ENCODE measurements at places on chromosomes 3 and 15.

DNA sequence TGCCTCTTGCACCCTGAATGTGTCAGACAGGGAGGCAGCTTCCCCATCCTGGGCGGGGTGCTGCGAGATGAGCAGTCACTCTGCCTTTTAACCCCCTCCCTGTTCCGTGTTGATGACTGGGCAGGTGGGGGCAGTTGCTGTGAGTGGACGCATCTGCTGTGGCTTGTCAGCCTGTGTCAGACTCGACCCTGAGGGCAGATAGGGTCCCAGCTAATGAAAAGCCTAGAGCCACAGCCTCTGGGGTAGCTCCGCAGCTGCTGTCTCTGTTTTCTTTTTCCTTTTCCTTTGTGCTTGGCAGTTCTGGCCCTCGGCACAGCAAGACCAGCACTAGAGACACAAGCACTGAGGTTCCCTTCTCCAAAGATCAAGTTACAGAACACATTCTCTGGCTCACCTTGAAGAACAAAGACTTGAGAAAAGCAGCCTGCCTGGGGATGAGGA lies 43.0 kb upstream of the GLCE start:
- no peak for DNase-seq

GRCh38 chr3:88336894-88337293 lies 187.1 kb downstream of the C3orf38 start:
- DNase-seq = no peak

- DNase-seq = no peak
Observed at GRCh38 chr3:60703956-60704736, 547.1 kb downstream of the FHIT start.

DNA sequence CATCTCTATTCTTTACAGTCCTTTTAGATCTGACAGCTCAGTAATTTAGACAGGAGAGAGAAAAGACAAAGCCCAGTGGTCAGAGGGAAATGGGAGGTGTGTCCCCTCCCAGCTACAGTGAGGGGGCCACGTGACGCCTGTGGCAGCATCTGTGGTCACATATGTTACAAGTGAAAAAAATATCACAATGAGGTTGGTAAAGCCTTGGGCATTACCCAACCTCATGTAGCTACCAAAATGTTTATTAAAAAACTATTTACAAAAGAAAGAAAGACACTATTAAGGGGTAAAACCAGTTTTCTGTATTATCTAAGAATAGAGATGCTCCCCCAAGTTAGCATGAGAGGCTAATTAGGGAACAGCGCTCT lies 42.9 kb upstream of the PLCL2 start:
- DNase-seq = no peak

GRCh38 chr15:89781891-89782618 lies 5.9 kb downstream of the MESP2 start:
- DNase-seq = no peak

- DNase-seq = no peak
Observed at GRCh38 chr3:69368129-69368741, 17.7 kb downstream of the FRMD4B start.

DNA sequence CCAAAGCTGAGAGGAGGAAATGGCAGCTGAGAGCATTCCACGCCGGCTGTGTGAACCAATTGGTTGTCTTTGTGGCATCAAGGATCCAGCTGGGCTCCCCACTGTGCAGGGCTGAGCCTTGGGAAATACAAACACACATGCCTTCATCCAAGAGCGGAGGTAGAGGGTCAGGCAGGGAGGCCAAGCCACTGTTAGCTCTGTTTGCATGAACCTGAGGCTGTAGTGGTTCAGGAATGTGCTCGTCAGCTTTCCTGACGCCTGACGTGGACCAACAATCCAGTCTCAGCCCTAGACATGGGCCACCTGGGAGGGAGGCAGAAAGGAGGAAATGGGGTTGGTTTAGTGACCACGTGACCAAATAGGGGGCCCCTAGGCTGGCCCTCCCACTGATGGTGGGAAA lies 276.9 kb downstream of the TLE3 start:
- DNase-seq = no peak

DNA sequence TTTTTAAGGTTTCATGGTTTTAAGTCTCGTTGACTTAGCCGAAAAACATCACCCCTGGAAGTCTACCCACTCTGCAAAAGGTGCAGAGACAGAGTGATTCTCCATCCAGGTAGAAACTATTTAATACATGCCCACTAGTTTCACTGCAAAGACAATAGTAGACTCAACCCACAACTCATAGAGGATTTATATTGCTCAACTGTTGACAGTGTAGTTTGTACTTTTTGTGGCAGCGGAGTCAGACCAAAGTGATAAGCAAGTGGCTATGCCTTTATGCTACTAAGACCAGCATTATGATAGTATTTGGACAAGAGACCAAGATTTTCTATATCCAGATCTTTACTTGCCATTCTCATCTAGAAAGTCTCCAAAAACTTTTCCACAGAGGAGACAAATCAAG lies 98.8 kb upstream of the ZBTB20 start:
- DNase-seq = no peak

DNA sequence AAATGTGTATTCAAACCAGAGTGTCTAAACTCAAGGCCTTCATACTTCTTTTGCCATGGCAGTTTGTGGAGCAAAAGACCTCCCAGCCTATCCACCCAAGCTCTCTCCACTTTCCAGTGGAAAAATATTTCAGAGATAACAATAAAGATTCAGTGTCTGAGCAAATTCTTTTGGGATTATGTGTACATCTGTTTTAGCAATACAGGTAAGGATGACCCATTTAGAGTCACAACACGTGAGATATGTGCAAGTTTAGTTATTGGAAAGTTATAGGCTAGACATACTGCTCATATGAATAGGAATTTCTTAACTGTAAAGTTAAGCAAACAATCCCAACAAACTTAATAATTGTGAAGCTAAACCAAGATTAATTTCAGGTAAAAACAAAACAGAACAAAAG lies 174.5 kb upstream of the LRIG1 start:
- DNase-seq = no peak

GRCh38 chr3:161474139-161474538 lies 22.5 kb upstream of the OTOL1 start:
- no peak for DNase-seq

DNA sequence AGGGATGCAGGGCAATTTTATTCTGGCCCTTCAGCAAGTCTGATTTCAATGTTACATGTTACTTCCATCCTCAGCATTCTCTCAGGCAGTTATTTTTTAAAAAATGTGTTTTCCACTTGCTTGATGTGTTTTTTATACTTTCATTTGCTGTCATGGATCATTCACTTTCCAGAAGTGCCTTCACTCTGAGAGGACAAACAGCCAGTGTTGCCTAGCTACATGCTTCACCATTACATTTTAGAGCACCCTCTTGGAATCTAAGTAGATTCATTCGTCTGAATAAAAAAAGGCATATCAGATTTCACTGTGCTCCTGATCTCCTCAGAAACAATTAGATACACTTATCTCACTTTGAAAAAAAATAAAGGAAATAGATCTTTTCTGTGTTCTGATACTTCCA lies 93.6 kb upstream of the POU1F1 start:
- no peak for DNase-seq

DNA sequence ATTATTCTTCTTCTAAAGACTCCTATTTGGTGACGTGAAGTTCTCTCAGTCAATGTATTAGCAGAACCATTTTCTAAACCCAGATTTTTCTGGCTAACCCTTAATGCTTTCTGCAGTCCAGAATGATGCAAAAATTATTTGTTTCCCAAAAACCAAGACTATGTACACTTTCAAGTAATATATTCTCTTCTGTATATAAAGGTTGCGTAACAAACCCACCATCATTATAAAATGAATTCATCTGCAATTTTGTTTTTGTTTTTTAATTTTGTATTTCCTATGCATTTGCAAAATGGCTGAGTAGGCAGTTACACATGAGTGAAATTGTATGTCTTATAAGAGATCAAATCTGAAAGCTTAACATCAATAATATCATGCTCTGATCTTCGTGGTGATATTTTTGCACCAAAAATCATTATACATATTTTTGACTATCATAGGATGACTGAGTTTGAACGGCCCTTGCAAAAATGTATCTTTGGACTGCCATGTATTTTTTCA lies 593.6 kb downstream of the ZIC1 start:
- no peak for DNase-seq

- DNase-seq = no peak
Observed at GRCh38 chr3:82875401-82875800, 1114.0 kb upstream of the GBE1 start.

DNA sequence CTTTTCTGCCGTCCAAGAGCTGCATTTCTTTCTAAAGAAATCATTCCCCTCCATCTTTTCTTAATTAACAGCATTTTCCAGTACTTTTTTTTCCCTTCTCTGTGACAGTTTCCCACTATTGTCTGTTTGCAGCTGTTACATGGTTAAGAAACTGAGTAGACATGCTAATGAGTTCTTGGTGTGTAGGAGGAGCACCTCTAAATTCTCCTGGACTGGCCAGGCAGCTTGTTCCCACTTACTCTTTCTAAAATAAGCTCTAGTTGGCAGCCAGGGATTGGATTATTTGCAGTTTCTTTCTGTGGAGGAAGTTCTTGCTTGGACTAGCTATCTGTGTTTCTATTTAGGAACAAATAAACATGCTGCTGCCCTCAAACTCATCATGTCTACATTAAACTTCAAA lies 235.1 kb upstream of the GAP43 start:
- no peak for DNase-seq

DNA sequence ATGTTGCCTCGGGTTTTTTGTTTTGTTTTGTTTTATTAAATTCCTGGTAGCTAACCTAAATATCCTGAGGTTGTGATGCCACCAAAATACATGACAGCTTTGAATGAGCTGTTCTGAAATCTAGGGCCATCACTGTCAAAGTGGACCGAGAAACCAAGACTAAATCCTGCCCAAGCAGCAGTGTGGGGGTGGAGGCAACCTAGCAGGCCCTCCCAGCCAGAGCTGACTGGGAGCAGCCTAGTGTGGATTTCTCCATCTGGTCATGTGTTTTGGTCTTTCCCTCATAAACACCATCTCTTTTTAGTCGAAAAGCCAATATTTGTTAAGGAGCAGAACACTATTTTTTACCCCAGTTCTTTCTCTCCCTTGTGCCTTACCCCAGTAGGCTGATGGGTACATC lies 52.2 kb downstream of the LARS2 start:
- no peak for DNase-seq

- DNase-seq = no peak
Observed at GRCh38 chr15:90264671-90265070, 801 bp upstream of the NGRN start.

- DNase-seq = no peak
Observed at GRCh38 chr3:115475178-115476041, 147.9 kb upstream of the GAP43 start.

- no peak for DNase-seq
Observed at GRCh38 chr3:78201091-78201490, 1161.2 kb downstream of the ROBO2 start.

DNA sequence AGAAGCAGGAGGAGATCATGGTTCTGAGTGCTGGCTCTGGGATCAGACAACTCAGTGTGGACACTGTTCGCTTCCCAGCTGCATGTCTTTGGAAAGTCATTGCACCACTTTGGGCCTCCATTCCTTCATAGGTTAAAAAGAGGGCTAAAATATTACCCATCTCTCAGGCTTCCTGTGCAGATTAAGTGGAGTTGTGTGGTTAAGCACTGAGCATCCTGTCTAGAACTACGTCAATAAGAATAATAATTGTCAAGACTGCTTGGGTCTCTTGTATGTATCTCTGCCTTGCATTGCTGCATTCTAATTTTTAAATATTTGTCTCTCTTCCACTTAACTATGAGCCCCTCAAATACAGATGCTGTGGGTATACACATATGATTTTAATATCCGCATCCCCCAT lies 22.3 kb downstream of the CFAP161 start:
- DNase-seq = no peak

GRCh38 chr3:47594792-47595191 lies 16.1 kb upstream of the CSPG5 start:
- DNase-seq = no peak

DNA sequence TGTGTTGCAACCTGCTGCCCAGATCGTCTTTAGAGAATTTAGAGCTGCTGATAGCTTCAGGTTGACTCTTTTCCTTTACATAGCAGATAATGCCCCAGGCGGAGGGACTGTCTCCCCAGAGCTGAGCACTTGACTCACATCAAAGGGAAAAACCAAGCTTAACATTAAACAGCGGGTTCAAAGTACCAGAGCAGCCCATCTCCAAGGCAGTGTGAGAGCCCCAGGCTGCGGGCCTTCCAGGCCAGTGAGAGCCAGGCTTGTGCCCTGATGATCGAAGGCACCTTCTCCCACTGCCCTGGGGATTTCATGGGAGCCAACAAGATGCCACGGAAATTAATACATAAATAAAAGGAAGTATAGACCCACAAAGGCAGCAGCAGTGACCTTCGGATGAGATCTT lies 275.6 kb downstream of the XXYLT1 start:
- DNase-seq = no peak

- DNase-seq = no peak
Observed at GRCh38 chr3:14562121-14562890, 22.2 kb upstream of the GRIP2 start.

Measured in cortex of kidney (tissue), 1 donor.